Activated CD4-positive, CD25-positive, alpha-beta regulatory T cell treated with anti-CD3 and anti-CD28 coated beads, Interleukin-2, amount 50 U/mL, for 16 hours (primary cell): ENCODE measurements at places on chromosomes 13 and 19.

GRCh38 chr19:18304208-18304457 is 18.7 kb downstream of the LSM4 start:
- no peak for DNase-seq

GRCh38 chr19:1362387-1363257 is 21.1 kb upstream of the NDUFS7 start:
- no peak for DNase-seq

DNA sequence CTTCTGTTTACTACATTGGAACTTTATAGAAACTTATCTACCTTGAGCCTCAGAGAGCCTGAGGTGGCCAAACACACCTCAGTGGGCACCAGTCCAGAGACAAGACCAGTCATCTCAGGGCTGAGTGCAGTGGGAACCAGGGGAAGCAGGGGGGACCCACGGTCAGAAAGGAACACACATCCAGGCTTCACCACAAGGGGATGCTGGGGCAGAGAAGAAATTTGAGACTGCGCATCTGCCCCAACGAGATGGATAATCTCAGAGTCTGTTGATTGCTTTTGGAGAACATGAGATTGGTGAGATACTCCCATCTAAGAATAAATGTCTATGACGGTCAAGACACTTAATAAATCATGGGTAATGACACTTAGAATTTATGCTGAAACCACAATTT is 98.7 kb downstream of the DOCK9 start:
- no peak for DNase-seq

GRCh38 chr13:99911069-99911964 is 60.2 kb downstream of the ZIC5 start:
- no peak for DNase-seq

DNA sequence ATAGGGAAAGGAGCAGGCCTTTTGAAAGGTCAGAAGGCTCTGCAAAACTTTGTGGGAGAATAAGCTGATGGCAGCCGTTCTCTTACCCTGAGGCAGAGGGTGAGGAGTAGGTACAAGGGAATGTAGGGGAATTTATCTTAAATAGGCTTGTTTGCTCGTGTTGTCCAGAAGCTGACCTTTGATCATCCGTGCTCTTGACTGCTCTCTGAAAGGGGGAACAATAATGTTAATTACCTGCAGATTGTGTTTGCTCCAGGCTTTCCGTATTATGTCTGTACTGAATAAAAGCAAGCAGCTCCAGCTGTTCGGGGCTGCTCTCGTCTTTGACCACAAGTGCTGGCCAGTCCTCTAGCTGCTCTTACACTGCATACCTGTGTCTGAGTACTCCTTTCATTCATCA is 116.3 kb downstream of the ZNF429 start:
- no peak for DNase-seq

DNA sequence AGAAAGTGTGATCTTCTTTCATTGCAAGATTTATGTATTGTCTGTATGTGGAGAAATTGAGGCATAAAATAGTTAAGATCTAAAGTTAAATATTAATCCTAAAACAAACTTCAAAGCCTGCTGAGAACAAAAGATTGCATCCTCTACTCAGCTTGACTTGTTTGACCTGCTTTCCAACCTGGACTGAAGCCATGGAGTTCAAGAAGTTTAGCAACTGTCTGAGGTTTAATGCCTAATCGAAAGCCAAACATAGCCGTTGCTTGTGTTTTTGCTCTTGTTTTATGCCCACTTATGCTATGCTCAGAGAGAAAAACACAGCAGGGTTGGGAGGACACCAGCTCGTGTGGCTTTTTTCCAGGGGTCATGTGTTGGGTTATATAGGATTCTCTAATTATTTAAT is 135.6 kb downstream of the NUFIP1 start:
- DNase-seq = no peak

- DNase-seq = no peak
Measured at GRCh38 chr13:32811297-32811800, 204.9 kb upstream of the KL start.

DNA sequence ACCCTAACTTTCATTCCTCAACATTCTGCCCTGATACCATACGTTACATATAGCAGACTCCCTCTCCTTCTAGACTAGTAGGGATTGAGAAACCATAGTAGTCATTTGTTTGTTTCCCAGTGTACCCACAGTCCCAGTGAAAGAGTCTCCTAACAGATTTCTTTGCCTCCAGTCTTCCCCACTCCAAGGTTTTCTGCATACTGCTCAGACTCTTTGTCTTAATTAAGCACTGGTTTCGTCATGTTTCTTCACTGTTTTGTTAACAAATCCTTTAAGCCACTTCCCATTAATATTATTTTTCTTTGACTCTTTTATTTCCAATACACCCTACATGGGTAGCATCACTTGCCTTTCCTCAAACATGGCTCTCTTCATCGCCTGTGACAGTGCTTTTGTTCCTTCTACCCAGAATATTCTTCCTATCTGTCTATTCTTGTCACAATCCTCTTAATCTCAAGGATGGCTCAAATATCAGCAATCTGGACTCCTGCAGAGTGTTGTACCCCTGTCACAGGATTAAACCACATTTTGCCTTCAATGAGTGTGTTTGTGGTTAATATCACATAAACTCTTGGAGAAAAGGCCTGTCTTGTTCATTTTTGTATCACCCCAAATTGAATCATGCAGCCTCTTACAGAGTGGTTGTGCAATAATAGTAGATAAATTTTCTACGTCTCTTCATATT is 92.7 kb upstream of the KLF12 start:
- DNase-seq = no peak

- DNase-seq = no peak
Measured at GRCh38 chr13:113202912-113203311, 5.6 kb downstream of the PCID2 start.

DNA sequence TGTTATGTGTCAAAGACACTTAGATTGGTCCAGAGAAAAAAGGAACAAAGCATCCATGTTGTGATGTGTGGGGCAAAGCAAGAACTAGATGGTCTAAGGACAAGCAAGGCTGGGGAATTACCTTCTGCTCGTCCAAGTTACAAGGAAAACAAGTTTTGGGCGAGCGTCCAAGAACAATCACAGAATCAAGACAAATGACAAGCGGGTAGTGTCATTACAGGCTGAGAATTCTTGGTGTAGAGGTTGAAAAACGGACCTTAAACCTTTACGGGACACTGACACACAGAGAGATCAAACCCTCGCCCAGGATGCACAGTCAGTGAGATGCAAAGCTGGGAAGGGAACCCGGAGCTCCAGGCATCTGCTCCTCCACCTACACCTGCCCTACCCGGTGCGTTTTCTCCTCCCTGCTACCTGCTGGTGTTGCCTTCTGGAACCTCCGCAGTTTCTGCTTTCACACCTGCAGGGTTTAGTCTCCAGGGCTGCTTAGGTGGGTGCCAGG is 515 bp upstream of the ZNF324B start:
- DNase-seq = no peak

GRCh38 chr13:26071691-26072090 is 19.9 kb upstream of the SHISA2 start:
- DNase-seq = no peak

- DNase-seq = no peak
Measured at GRCh38 chr13:112231451-112232083, 144.6 kb upstream of the SPACA7 start.

DNA sequence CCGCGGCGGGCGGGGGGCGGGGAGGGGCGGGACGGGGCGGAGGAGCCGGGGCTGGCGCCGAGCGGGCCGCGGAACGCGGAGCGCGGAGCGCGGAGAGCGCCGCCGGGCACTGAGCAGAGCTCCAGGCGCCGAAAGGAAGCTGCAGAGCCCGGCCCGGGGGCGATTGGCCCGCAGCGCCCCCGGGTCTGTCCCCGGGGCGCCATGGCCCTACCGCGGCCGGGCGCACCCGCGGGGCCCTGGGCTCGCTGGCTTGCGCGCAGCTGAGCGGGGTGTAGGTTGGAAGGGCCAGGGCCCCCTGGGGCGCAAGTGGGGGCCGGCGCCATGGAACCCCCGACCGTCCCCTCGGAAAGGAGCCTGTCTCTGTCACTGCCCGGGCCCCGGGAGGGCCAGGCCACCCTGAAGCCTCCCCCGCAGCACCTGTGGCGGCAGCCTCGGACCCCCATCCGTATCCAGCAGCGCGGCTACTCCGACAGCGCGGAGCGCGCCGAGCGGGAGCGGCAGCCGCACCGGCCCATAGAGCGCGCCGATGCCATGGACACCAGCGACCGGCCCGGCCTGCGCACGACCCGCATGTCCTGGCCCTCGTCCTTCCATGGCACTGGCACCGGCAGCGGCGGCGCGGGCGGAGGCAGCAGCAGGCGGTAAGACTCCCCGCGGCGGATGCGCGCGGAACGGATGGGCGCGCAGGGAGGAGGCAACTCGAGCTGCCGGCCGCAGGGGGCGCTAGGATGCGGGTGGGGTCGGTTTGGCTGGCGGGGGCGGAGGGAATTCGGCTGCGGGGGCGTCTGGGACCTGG is at the start of gene PDE4A:
Gene PDE4A, plus strand, starts transcription at position 95 of the 796 bp plus-strand sequence. Its CDS starts 227 bp downstream, at position 322.
- no peak for DNase-seq

GRCh38 chr19:10952809-10953208 is 8.0 kb upstream of the SMARCA4 start:
- no peak for DNase-seq

DNA sequence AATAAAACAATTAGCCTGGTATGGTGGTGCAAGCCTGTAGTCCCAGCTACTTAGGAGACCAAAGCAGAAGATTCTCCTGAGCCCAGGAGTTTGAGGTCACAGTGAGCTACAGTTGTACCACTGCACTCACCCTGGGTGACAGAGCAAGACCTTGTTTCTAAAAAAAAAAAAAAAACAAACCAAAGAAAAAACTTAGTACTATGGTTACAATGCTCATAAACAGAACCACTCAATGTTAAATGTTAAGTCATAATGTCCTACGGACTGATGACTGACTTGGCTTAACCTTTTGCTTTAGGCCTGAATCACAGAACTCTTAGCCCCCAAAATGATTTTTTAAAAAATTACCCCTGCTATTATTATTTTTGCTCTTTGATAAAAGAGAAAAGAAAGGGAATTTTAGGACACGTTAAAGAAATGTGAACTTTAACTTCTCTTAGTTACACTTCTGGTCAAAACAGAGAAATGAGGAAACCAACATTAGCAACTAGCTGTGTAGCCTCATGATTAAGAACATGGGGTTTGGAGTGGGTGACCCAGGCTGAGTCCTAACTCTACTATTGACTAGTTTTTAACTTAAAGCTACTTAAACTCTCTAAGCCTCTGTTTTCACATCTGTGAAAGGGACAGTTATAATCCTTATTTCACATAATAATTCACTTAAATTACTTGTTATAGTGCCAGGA is 13.7 kb upstream of the ELF1 start:
- no peak for DNase-seq

GRCh38 chr13:24228852-24229458 is 68.4 kb downstream of the SPATA13 start:
- no peak for DNase-seq

DNA sequence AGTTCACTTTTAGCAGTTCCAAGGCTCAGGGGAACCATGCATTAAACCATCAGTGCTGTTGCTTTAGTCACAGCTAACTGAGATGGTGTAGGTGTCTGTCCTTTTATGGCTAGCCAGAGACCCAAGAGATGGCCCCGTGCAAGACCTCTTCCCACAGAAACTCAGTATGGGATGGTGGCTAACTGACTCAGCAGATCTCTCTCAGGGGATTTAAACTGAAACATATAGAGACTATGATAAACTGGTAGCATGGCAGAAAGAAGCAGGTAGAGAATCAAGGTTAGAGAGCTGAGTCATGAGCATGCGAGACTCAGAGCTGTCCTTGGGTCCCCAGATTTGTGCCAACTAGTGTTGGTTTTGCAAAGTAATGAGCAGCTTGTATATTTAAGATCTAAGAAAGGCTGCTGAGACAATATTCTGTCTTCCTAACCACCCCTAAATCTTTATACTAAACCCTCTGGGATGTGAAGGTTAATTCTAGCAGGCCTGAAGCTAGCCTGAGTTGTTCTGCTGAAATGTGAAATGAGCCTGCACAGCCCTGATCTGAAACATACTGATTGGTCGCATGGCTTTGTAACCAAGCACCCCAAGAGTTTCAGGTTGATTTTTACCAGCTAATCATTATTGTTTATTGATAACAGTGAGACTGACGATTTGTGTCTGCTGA is 6.5 kb upstream of the SCEL start:
- no peak for DNase-seq

GRCh38 chr13:111286162-111286561 is 34.3 kb upstream of the TEX29 start:
- DNase-seq = no peak

DNA sequence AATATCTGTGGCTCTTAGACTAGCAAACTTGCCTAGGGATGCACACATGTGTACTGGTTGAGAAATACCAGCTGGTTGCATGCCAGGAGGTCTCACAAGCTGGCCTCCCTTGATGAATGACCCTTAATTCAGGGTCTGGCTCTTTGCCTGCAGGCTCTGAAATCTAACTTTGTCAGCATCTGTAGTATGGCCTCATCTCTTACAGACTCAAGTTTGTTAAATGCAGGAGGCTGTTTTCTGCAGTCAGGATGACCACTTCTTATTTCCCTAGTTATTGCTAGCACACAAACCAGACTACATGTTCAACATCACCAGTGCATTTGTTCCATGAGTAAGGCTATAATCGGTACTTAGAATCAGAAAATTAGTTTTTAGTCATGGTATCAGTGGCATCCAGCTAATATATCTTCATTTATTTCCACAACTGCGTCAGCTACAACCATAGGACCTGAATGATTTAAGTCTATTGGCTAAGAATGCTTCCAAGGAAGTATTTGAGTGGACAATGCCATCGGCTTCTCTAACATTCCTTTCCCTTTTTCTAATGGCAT is 23.3 kb upstream of the POSTN start:
- DNase-seq = no peak

DNA sequence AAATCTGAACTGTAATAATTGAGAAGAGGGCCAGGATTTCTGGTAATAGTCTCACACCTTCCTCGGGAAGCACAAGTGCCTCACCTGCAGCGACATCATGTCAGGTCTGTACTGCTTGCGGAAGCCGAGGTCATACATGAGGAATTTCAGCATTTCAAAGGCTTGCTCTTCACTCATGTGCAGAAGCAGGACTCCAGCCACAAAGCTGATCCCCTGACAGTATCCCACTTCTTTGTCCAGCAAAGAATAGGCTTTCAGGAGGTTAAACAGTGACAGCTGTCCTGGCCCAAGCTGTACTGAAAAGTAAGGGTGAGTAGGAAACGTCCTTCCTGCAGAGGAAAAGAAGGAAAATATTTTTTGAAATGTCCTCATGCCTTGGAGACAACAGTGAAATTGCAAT is 182.7 kb downstream of the TBC1D4 start:
- no peak for DNase-seq
